ENCODE measurements at places on chromosomes 4 and X.

GRCh38 chrX:40418813-40419195 is 162.0 kb upstream of the ATP6AP2 start:
- no peak for DNase-seq

DNA sequence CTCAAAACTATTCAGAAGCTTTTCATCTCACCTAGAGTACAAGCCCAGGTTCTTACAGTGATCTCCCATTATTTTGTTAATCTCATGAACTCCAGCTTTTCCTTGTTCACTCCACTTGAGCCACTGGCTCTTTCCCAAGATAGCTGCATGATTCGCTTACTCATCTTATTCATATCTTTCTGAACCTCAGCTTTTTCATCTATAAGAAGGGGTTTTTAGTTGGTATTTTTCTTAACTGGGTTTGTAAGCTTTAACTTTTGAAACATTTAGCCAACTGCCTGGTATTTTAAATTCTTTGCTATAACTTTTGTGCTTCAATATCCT is 24.0 kb downstream of the GIMD1 start:
- DNase-seq = peak; percentile 52

- DNase-seq = no peak
Measured at GRCh38 chr4:109609431-109609830, 49.4 kb downstream of the MCUB start.

DNA sequence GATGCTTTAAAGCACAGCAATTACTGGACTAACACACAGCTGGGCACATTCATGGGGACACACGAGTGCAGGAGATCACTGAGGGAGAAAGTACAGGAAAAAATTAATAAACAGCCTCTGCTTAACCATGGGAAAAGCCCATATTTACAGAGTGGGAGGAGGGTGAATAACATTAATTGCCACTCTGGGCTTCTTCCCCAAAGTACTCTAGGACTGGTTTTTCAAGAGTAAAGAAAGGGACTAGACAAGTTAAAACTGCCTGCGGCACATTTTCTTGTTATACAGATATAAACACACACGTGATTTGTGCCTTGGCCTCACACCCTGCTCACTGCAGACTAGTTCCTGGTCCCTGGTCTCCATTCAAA is 179.7 kb upstream of the TET2 start:
- no peak for DNase-seq

- no peak for DNase-seq
Measured at GRCh38 chr4:187124331-187124730, 400.7 kb upstream of the FAT1 start.

DNA sequence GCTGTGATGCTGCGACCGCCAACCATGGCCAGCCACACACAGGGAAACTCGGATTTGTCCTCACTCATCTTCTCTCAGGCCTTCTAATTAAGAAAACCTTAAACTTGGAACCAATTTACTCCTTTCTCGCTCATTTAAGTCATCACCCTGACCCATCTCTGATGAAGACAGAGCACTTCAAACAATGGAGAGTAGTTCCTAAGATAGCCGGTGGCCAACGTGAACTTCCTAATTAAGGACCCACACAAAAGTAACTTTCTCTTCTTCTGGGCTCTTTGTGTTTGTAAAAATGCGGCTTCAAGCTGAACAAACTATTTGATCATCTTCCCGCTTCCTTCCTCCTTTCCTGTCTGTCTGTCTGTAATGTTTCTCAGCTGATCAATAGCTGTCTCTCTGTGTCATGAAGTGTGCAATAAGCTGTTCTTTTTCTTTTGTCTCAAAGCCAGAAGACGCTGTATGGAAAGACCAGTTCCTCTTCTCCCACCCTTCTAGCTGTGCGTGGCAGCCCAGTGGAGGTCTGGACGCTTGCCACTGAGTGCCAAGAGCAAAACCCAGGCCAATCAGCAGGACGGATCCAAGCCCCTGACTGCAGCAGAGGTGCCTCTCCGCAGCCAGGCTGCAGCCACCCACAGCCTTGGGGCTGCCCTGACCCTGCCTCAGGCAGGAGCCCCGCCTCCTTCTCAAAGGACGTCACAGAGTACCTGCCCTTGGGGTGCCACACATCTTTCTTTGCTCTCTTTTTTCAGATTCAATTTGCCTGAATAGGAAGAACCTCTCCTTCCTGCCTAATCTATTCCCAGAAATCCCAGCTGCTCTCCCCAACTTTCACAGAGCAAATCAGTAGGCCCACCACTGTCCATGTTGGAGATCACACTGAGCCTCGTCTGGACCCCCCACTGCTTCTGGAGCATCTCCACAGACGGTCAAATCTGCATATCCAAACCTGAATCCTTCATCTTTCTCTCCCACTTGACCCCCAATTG is 59.3 kb downstream of the MAML3 start:
- DNase-seq = no peak

- no peak for DNase-seq
Measured at GRCh38 chr4:7420661-7421040, 14.1 kb downstream of the PSAPL1 start.

- no peak for DNase-seq
Measured at GRCh38 chr4:102259081-102259480, 86.2 kb downstream of the SLC39A8 start.

DNA sequence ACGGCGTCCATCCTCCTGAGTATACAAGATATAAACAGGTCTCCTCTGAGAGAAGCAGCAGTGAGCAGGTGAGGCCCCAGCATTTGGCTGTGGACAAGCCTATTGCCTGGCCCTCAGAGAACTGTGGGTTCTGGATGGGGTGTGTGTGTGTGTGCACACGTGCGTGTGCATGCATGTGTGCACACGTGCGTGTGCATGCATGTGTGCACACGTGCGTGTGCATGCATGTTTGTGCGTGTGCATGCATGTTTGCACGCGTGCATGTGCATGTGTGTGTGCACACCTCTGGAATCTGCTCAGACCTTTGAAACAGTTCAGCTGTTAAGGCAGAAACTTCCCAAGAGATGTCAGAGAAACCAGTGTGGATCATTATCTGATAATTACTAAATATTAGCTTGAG is 22.2 kb upstream of the FHL1 start:
- no peak for DNase-seq

GRCh38 chrX:112612558-112612957 is 67.2 kb downstream of the LHFPL1 start:
- DNase-seq = no peak

GRCh38 chrX:123425471-123425870 is 241.4 kb downstream of the GRIA3 start:
- DNase-seq = no peak

- DNase-seq = peak; percentile 55
Measured at GRCh38 chr4:77734928-77735327, 84.2 kb downstream of the CNOT6L start.

DNA sequence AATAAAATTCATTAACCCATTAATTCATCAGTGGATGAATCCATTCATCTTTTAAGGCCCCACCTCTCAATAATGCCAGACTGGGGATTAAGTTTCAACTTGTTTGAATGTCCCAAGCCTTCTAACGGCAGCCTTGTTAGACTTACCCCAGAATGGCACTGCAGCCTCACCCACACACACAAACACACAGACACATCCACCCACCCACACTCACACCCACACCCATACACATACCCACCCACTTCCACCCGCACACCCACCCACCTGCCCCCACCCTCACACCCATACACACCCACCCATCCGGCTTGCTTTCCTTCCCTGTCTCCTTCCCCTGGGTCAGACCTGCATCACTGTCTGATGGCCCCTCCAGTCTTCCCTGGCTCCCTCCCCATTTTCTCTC is 102.6 kb downstream of the ARHGAP10 start:
- no peak for DNase-seq

- no peak for DNase-seq
Measured at GRCh38 chr4:107592519-107592918, 127.5 kb downstream of the PAPSS1 start.

DNA sequence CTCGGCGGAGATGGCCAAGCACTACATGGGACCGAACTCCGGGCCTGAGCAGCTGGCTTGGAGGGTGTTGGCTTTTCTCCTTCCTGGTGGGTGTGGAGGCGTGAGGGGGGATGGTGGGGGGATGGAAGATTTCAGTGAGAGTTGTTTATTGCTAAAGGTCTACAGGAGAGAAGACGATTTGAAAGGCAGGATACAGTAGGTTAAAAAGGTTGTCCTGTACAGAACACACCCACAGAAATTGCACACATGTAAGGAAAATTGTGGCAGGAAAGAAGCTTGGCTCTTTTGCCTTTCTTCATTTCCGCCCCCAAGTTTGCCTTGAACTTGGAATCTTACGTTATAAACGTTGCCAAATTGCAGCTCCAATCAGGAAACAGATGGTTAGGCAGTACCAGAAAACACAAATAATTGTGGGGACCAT is 74.1 kb upstream of the STOX2 start:
- DNase-seq = no peak

DNA sequence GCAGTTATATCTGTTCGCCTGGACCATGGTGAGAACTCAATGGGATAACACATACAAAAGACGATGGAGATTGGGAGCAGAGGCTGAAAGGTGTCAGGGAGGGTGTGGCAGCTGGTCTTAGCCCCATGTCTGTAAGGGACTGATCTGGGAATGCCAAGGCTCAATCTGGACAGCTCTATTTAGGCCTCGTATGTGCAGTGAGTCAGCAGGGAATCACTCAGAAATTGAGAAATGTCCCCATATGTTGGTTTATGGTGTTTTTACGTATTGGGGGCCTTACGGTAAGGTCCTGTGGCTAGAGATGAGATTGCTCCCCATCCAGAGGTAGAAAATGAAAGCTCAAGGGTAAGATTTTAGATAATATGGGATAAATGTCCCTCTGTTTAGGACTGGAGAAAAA is 71.4 kb upstream of the TTC29 start:
- DNase-seq = peak; percentile 5

GRCh38 chr4:1381944-1382541 is 24.2 kb downstream of the NKX1-1 start:
- DNase-seq = no peak

DNA sequence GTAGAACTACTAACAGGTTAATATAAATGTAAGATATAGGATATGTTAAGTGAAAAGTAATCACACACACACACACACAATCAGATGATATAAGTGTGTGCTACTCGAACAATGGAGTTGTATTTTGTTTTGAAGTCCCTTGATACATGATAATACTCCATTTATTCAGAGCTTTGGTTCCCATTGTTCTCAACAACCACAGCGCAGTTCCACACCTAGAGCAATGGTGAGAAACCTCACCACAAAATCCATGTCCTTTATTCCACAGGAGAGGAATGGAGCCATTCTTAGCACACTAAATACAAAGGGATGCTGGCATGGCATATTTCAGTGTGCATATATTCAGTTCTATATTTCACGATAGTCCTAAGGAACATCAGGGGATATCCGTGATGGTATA is 139.2 kb downstream of the PPP3CA start:
- no peak for DNase-seq
